T-cell (primary cell): ENCODE measurements at places on chromosomes 5 and 9.

DNA sequence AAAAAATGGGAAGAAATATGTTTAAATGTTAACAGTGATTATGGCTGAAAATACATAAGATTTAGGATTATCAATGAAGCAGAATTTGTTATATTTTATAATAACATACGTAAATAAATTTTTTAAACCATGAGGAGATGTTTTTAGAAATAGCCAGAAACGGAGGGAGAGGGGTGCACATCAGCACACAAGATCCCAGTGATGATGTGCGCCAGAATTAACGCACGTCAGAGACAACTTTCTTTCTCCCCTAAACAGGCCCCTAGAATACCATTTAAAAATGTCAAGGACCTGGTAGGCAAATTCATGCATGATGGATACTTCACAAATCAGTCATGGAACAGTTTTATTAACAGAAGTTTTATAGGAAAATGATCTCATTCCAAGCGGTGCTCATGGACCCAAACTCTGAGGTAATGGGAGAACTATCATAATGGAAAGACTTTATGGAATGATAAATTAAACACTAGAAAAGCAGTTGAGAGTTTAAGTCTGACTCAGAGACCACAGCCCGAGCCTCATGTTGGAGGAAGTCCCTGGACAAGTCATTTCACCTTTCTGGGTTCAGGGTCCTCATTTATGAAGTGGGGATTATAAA is 258.9 kb upstream of the GAS1 start:
- DNase-seq: no peak

GRCh38 chr5:125582352-125582751 is 835.9 kb upstream of the ZNF608 start:
- no peak for DNase-seq

GRCh38 chr9:129875181-129875611 is 39.9 kb downstream of the USP20 start:
- DNase-seq: no peak

DNA sequence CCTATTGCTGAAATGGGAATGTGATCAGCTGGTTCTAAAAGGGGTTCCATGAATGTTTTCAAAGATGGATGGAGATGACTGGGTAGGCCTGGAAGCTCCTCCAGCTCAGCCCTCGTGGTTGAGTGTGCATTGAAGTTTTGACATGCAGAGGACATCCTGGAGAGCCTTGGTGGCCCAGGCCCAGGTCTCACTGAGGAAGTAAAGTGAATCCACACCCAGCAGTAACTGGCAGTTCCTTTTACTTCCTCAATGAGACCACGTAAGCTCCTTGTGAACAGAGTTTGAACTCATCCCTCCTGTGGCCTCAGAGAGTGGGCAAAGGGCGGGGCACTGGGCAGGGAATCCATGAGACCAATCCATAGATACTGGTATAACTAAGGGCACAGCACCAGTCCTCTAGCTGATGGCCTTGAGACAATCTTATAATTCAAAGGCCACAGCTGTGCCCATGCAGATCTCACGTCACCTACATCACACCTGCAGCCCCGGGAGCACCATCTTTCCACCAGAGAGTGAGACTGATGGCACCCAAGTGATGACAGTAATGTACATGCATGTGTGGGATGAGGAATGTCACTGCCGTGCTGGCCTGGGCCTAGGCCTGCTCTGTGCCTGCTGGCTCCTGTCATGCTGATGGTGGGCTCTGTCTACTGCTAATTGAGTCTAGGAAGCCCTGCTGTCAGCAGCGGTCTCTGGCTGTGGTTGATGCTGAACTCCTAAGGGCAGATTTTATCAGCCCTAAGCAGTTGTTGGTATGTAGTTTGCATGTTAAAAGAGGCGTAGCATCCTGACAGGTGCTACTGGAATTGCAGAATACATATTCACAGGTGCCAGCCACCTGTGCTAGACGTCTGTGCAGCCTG is 257.8 kb downstream of the FSTL4 start:
- peak; percentile 18 for DNase-seq

GRCh38 chr5:109225716-109226625 is 183.8 kb downstream of the PJA2 start:
- no peak for DNase-seq
